Fibroblast of skin of right biceps (primary cell): ENCODE measurements at places on chromosomes 13 and 19.
A peak's percentile ranks its signal among the peaks of the same experiment; 100 is the strongest.

DNA sequence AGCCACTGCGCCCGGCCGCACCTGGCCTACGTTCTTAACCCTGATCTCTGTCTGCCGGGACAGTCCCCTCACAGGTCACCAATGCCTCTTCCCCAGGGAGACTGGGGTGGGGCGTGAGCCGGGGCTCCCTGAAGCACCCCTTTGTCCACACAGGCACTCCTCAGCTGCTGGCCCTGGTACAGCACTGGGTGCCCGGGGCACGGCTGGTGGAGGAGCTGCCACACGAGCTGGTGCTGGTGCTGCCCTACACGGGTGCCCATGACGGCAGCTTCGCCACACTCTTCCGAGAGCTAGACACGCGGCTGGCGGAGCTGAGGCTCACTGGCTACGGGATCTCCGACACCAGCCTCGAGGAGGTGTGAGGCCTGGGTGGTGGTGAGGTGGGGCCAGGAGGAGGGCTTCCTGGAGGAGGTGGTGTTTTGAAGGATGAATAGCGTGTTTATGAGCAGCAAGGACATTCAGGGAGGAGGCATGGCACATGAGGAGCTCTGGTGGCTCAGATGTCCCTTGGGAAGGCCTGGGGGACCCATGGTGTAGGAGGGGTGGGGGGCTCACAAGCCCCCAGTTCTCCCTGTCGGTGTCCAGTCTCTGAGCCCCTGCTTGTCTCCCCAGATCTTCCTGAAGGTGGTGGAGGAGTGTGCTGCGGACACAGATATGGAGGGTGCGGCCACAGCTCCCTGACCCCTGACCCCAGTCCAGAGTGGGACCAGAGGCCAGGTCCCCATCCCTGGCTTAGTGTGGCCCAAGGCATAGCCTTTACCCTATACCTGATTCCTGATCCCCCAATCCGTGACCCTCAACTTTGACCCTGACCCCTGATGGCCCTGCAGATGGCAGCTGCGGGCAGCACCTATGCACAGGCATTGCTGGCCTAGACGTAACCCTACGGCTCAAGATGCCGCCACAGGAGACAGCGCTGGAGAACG lies 13.5 kb upstream of the ARHGAP45 start:
- DNase-seq: no peak

GRCh38 chr13:84393981-84394625 lies 511.8 kb upstream of the SLITRK1 start:
- DNase-seq: no peak

DNA sequence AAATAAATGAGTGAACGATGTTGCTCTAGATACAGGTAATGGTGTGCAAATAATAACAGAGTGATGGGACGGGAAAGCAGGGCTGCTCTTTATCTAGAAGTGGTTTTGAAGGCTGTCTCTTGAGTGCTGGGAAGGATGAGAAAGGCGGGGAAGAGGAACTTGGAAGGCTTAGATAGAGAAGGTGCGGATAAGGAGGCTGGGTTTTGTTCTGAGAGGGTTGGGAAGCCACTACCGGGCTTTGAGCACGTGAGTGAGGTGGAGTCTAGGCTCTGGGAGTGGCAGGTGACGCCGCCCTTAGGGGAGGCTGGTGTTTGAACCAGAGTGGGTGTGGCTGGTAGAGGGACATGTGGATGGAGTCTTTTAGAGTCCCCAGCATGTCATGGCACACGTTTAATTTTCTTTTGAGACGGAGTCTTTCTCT lies 811 bp downstream of the ARMC6 start:
- DNase-seq: peak; percentile 69

DNA sequence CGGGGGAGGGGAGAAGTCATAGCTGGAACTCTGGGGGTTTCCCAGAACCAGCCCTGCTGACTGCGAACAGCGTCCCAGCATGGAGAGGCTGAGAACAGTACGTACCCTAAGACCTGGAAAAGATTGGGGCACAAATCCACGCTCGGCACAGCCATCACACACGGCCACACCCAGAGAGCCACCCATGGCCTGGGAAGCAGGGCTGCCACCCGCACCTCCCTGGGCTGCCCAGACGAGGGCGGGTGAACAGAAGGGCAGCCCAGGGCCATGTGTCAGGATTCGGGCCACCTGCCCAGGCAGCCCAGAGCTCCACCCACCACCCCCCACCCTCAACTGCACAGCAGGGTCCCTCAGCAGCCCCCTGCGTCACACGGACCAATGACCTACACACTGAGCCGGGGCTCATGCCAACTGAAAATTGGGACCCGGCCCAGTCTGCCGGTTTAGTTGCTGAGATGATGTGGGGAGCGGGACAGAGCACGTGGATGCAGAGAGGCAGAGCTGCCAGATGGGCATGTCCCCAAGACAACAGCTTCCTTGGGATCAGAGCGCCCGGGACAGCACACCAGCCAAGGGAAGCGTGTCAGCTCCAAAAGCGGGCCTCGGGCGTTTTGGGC lies 8.5 kb downstream of the UBXN6 start:
- no peak for DNase-seq

- DNase-seq: peak; percentile 19
Measured at GRCh38 chr19:5983367-5983955, 5.5 kb upstream of the RANBP3 start.

GRCh38 chr19:17832443-17833208 lies 11.3 kb upstream of the INSL3 start:
- DNase-seq: no peak

DNA sequence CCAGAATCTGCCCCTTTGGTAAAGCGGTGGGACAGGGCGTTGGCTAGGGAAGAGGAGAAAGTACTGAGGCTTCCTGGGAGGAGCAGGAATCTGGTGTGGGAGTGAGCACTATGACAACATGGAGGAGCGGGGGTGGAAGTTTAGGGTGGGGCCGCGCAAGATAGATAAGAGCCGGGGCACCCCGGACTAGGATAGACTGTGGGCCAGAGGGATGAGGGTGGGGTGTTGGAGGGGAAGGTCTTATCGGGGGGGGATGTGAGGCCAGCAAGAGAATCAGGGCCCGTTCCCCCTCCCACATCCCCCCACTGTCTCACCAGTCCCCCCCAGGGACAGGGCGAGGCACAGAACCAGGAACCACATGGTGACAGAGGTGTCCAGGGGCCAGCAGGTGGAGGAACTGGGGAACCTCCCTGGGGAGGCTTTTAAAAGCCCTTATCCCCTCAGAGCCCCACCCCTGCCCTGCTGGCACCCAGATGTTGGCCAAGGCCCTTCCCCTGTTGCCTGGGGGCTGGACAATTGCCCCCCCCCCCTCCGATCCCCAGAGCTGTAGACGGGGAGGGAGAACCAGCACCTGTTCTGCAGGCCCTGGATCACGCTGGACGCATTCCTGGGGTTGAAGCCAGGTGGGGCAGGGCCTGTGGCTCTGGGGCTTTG lies at the start of gene KLK1:
TSS of gene KLK1 (minus strand) at position 399 of the 654 bp plus-strand sequence. CDS start at position 360, 39 bp downstream.
- DNase-seq: no peak

DNA sequence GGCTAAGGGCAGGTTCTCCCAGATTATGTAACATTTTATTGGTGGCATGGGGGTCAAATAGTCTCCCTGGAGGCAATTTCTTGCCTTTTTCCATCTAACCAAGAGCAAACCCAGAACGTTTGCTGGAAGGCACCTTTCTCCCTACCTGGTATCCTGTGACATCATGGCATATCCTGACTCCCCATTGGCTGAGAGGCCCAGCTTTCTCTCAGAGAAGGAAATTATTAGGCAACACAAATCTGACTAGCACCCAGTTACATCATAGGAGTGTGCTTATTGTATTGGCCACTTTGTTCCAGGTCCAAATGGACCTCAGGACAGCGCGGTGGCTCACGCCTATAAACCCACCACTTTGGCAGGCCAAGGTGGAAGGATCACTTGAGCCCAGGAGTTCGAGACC lies 13.0 kb downstream of the NTN5 start:
- DNase-seq: no peak

- no peak for DNase-seq
Measured at GRCh38 chr19:38496603-38497487, 63.4 kb downstream of the RYR1 start.

DNA sequence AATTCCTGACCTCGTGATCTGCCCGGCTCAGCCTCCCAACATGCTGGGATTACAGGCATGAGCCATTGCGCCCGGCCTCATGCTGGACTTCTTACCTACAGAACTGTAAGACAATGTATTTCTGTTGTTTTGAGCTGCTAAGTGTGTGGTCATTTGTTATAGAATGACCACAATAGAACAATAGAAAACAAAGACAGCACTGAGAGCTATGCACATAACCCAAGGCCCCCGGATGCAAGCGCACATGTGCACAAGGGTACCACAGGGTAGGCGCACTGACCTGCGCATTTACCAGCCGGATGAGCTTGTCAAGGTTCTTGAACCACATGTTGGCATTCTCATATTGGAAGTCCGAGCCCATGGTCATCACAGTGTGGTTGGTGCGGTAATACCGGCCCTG lies 5.6 kb downstream of the MAN2B1 start:
- no peak for DNase-seq

GRCh38 chr19:56092685-56093631 lies 28.1 kb downstream of the ZNF787 start:
- DNase-seq: no peak

- DNase-seq: no peak
Measured at GRCh38 chr19:27805848-27806247, 1407.1 kb downstream of the UQCRFS1 start.

GRCh38 chr19:33248553-33248953 lies 22.9 kb upstream of the SLC7A10 start:
- DNase-seq: no peak

- peak; percentile 47 for DNase-seq
Measured at GRCh38 chr13:37615276-37615675, 16.7 kb upstream of the POSTN start.

DNA sequence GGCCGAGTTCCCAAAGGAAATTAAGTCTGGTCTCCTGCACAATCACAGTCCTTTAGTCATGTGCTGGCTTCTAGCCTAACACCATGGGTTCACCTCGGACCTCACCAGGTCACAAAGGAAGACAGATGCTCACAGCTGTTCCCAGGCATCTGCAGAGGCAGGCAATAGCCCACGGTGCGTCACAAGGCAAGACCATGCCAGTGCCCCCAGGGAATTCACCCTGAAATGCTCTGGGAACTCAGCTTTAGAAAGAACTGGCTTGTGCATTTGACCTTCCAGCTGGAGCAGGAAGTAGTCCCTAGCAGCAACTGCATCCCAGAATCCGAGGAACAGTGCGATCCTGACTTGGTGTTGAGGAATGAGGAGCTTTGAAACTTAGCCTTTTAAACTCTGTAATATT lies 96.8 kb upstream of the WASF3 start:
- DNase-seq: peak; percentile 40

DNA sequence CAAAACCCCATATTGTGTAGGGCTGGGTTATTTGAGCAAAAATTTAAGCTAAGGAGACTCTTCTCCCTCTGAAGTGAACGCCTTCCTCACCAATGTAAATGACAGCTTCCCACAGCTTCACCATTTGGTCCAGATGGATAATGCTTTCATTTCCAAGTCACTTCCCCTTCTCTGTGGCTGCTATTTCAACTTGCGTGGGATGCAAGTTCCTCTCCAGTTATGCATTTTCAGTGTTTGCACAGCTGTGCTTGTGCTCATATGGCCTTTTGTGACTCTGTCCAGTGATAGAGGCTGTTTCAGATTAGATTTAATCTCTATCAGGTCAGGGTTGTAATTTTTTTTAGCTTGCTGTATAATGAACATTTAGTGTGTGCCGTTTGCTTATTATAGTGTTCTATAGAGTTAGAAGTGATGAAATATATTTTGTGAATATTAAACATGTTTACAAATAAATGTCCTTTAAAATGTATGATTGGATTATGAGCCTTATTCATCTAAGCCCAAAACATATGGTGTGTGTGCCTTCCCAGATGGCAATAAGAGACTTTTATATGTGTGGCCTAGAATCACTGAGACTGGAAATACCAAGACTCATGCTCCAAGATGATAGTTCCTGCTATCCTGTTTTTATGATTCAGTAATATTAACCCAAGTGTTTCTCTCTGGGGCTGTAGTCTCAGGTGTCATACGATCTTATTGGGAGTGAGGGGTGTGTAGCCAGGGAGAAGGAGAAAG lies 86.6 kb downstream of the TNFRSF19 start:
- DNase-seq: peak; percentile 50

- DNase-seq: no peak
Measured at GRCh38 chr19:55544776-55545439, 435 bp downstream of the SBK3 start.

GRCh38 chr13:27168906-27169657 lies 2.5 kb downstream of the USP12 start:
- no peak for DNase-seq

GRCh38 chr13:76796851-76797250 lies 89.4 kb downstream of the KCTD12 start:
- DNase-seq: no peak

GRCh38 chr13:18943721-18944391 lies 237.8 kb downstream of the TUBA3C start:
- no peak for DNase-seq
